ENCODE measurements at places on chromosomes 6 and 20.
A peak's percentile ranks its signal among the peaks of the same experiment; 100 is the strongest.

GRCh38 chr6:88763160-88763559 lies 200.3 kb downstream of the RNGTT start:
- no peak for DNase-seq

- DNase-seq = peak; percentile 3
Measured at GRCh38 chr6:110357664-110358552, at the start of gene METTL24. METTL24 (minus strand) TSS chr6:110358349; CDS start chr6:110358272, 77 bp downstream.

DNA sequence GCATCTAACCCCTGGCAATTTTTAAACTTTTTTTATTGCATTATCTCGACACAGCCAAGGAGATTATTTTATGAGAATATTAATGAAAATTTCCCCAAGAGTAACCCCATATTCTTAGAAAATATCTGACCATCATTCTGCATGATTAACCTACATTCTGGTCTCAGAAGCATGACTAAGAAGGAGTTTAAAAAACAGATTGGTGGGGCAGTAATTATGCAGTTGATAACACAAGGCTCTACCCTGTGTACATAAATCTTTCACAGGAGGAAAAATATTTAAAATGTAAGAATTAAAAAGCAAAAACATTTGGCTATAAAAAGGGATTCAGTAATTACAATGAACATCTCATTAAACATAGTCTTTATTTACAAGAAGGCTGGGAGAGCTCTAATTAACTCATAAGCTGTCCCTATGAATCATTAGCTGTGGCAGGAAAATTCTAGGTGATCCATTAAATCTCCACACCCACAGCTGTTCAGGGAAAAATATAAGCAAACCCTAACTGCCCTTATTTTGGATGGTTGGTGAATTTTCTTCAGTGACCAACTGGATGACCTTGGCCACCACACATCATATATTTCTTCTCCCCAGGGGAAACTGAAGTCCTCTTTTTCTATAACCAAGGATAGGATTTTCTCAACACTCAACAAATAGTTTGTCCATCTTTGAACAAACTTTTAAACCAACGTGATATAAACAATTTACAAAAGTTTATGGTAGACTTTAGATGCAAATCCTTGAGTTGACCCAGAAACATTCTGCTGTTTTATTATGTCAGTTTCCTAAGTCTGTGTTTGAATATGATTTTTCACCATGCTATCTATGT lies 59.5 kb downstream of the PDE7B start:
- no peak for DNase-seq

- DNase-seq = no peak
Measured at GRCh38 chr20:24453869-24454268, 15.6 kb upstream of the SYNDIG1 start.

DNA sequence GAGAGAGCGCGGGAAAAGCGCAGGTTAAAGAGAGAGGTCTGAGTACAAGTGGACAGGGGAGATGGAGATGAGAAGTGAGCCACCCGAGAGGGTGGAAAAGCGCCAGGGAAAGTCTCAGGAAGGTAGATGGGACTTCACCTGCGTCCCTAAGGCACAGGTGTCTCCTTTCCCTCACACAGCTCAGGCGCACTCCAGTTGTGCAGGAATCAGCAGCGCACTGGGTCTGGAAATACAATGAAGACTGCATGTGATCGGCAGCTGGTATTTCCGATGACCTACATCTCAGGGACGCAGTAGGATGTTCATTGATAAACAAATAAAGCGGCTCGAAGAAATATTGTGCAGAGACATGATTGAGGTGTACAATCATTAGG lies 432 bp upstream of the KHDRBS2 start:
- no peak for DNase-seq

GRCh38 chr6:138787138-138787537 lies 8.7 kb upstream of the ECT2L start:
- no peak for DNase-seq

DNA sequence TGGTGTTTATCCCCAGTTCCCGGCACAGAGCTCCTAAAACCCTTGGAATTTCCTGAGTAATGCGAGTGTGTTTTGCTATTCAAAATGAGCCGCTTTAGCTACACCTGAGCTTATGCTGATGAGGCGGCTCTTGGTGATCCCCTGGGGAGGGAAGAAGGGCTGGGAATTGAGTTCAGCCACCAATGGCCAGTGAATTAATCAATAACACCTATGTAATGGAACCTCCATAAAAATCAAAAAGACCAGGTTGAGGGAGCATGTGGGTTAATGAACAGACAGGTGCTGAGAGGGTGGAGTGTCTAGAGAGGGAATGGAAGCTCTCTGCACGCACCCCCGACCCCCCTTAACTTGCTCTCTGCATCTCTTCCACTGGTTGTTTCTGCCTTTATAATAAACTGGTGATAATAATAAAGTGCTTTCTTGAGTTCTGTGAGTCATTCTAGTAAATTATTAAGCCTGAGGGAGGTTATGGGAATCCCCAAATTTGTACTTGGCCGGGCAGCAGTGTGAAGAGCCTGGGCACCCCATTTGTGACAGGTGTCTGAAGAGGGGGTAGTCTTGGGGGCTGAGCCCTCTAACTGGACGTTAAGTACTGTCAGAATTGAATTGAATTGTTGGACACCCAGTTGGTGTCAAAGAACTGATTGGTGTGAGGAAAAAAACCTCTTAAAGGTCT lies 24.6 kb upstream of the SERPINB1 start:
- no peak for DNase-seq

DNA sequence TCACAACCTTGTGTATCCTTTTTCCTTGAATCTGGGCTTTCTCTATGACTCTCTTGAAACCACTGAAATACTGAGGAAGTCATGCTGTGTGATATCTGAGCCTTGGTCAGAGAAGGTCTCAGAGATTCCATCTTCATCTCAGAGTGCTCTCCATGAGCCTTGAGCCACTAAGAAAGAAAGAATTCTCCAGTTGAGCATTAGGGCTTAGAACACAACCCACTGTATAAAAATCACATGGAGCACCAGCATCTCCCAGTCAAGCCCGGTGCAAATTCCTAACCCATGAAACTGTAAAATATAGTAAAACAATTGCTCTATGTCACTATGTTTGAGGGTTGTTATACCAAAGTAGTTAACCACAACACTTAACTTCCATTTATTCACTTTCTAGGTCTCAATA lies 181.4 kb downstream of the MOXD1 start:
- DNase-seq = no peak

DNA sequence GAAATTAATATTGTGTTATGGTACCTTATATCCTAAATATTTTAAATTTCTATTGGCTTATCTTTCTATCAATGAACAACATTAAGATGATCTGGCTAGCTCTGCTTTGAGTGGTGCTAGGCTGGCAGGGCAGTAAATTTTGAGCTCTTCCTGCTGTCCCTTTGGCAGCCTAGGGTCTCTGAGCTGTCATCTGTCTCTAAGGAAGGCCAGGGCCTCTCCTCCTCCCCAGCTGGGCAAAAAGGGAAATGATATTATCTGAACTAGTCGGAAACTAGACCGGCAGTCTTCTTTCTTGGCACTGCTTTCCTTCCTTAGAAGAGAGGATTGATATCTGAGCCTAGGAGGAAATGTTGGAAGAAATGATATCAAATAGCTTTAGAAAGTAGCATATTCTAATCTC lies 176.7 kb upstream of the BTBD3 start:
- DNase-seq = no peak

GRCh38 chr6:108364470-108364869 lies 69.6 kb downstream of the AFG1L start:
- no peak for DNase-seq

- no peak for DNase-seq
Measured at GRCh38 chr6:150573041-150573681, 26.5 kb upstream of the PLEKHG1 start.

DNA sequence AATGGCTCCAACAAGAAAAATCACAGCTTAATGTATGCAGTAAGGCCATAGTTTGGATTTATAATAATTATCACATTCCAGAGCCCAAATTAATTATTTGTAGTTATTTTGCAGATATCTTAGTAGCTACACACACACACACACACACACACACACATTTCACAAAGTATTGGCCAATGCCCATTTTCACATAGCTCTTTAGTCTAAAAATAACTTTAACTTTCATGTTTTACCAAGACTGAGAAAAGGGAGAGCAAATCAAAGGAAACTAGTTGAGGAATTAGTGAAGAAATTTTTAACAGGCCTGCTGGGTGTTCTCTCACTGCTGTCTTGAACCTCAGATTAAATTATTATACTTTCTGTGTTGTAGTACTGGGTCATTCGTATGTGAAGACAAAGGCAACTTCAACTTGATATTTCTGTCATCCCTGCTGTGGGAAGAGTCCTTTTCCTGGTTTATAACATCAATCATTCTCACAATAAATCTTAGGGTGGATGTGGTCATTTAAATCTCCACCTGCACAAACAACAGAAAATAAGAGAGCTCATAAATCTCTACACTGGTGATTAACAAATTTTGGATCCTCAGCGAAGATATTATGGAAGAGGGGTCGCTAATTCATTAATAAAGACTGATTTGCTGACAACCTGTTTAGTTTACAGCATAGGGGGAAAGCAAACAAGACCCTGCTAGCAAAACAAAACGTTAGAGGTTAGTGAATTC lies 1.6 kb upstream of the TCF21 start:
- no peak for DNase-seq

DNA sequence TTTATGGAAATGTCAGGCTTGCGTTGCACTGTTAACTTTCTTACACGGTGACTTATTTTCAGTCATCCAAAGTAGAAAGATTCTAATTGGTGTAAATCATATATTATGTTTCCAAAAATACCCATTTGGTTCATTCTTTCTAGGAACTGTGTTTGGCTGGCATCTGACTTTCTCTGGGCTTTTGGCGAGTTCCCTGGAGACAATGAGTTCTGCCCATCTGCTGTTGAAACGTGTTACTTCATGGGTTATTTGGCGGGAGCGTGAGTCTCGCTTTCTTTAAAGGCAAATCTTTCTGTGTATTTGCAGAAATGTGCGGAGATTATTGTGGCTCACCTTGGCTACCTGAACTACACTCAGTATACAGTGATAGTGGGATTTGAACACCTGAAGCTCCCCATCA lies 29.5 kb downstream of the TMEM181 start:
- no peak for DNase-seq

DNA sequence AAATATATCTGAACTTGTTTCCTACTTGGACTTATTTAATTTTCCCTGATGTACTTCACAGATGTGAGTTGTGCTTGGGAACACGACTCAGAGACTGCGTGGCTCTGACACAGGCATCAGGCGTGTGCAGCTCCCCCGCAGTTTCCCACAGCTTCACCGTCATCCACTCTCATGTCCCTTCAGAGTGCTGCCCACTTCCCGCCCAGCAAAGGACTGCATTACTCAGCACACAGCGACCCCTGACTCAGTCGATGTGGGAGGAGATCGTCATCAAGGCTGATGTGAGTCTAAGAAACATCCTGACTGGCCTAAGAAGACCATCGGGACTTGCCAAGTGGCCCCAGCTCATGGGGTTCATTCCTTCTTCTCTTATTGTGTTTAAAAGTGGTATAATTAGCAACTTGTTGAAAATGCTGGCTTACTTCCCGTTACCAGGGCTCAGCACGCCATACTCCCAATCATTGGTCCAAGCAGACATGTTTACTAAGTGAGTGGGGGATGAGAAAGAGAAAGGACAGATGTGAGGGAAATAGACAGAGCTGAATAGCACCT lies 539.4 kb upstream of the JARID2 start:
- peak; percentile 69 for DNase-seq

DNA sequence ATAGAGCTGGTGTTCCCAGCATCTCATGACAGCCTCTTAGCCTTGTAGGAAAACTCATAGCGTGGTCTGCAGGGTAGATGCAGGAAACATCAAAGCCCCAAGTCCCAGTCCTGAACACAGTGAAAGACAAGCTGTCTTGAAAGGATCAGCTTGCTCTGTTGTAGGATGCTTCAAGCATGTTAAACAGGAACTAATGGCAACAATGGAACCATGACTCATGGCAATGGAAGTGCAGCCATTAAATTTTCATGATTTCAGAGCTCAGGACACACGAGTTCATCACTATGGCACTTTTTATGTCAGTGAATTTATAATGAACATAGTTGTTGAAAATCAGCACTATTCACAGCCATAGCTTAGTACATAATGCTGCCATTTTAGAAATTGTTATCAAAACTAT lies 367.7 kb downstream of the KIF16B start:
- no peak for DNase-seq

DNA sequence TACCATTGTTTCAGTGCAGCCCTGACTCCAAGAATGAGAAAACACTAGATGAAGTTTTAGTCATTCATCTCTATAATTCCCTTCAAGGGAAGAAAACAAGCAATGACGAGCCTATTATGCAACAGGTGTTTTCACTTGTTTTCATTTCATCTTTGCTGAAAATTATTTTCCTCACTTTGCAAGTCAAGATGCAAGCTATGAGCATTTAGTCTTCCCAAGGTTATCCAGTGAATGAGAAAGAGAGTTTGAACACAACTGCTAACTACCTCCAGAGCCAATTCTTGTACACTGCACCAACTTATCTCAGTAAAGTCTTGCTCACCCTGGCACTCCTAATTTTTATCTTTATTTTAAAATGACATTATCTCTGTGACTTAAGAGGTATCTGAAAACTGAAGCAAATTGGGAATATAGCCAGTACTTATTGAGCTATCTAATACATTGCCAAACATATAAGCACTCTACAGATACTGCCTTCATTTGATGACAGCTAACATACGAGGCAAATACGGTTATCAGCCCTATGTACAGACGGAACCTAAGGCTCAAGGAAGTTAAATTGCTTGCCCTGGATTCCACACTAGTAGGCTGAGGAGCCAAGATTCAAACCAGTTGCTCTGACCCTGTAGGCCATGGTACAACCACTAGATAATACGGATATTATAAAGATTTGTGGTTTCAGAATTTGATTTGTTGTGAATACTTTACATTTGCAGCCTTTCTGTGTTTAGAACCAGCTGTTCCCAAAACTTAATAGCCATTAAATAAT lies 36.8 kb downstream of the MOXD1 start:
- DNase-seq = no peak

DNA sequence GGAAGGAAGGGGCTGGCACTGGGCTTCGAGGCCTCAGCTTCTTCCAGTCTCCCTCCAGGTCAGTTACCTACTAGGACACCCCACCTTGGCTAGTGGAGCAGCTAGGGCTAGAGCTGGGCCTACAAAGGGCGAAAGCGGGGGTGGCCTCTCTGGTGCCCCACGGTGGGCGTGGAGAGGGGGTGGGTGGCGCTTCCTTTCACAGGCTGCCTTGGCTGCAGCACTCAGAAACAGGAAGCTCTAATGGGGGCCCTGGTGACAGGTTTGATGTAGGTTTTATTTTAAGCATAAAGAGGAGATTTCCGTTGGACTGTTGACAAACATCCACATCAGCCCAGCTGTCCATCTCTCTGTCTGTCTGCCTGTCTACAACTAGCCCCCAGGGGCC lies 13.4 kb downstream of the FAM110A start:
- DNase-seq = peak; percentile 31

GRCh38 chr6:40735121-40735520 lies 148.0 kb upstream of the LRFN2 start:
- no peak for DNase-seq

GRCh38 chr6:5181510-5182317 lies 79.0 kb downstream of the LYRM4 start:
- DNase-seq = no peak
